ENCODE measurements at places on chromosomes 4 and X. TPM values are rescaled to one million over a fixed set of nuclear protein-coding genes. Genes with fewer than 3 reads are reported as not detected.

GRCh38 chrX:9845578-9845952, 59.3 kb downstream of the SHROOM2 start:
- no peak for DNase-seq

DNA sequence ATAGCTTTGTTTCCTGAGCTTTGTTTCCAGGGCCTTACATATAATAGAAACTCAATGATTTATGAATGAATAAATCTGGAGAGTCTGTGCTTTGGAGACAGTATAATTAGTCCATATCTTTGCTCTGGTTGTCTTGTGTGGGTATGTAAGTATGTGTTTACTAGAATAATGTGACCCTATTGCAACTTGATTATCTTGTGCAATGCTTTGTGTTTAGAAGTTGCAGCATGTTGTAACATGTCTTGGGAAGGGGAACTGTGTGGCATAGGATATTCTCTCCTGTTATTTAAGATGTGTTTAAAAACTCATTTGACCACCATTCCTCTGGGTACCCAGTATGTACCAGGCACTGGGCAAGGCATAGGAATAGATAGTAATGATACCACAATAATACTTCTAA, 6.1 kb downstream of the SPATA18 start:
- DNase-seq: no peak

DNA sequence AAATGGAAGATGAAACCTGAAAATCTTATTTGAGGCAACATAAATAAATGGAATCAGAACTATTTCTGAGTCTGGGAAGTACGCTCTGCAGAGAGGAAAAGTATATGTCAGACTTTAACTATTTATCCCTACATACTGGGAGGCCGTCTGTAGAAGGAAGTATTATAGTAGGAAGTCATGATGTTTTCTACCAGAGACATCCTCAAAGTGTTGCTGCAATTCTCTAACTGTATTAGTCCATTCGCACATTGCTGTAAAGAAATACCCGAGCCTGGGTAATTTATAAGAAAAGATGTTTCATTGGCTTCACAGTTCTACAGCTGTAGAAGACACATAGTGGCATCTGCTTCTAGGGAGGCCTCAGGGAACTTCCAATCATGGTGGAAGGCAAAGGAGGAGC, 88.7 kb upstream of the TBL1X start:
- no peak for DNase-seq

DNA sequence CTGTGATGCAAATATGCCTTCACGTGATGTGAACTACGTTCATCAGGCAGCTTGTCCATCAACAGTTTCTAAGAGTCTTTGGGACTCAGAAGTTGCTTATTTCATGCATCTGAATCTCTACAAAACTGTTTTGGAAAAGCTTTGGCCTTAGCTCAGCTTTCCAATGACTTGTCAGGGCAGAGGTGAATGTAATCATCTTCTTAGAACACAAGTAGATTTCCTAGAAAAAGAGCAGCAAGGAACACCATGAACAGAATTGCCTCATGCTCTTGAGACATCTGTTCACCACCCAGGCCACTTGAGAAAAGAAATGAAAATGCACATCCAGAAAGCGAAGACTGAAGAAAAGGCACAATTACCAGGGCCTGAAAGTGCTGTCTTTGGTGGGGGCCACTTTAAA, 105.8 kb upstream of the PDHA1 start:
- DNase-seq: no peak

DNA sequence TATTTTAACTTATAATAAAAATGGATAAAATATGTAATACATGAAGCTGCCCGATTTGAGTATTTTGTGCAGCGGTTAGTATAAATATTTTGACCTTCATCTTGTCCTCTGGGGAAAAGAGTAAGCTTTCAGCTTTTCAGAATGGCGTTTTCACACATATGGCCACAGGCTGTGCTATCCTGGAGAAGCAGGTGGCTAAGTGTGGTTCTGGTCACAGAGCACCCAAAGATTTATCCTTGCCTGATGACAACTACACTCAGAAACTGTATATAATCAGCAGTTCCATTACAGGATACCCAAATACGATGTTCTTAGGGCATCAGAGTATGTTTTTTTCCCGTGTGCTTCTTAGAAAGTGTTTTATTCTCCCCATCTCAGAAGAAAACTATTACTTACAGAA, 42.3 kb upstream of the ANK2 start:
- no peak for DNase-seq

DNA sequence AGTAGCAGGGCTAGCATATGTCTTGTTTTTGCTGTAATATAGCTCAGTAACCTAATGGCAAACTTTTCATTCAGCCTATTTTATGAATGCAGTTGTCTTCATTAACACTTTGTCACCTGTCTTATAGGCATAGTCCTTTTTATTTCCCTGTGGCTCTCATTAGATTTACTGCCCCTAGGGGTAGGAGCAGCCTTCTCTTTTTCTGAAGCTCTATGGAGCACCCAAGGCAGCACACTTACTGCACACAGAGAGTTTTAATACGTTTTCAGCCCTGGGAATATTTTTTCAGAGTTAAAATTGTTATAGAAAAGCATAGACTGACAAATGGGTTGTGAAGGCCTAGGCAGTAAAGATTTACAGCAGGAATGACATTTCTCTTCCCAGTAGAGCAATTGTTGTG, 406.8 kb downstream of the TMA16 start:
- DNase-seq: no peak

DNA sequence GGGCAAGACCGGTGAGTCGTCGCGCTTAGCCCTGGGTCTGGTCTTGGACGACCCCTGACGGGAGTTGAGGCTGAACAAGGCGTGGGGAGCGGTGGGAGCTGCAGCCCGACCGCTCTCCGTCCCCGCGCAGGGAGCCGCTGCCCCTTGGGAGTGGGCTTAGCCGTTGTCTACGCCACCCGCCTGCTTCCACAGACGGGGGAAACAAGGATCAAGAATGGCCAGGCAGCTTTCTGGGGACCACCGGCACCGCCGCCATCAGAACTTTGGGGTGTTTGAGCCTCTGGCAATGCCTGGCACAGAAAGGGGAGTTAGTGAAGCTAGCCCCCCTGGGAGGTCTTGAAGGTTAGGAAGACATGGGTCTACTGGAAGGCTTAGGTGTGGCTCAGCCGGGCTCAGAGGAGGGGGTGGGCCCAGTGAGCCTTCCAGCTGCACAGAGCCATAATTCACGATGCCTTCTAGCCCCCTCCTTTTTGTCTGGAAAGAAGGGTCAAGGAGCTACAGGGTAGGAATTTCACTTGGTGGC, 583 bp downstream of the RASL11B start:
- no peak for DNase-seq

- peak; percentile 84 for DNase-seq
Observed at GRCh38 chr4:88158489-88159228, at the start of gene ABCG2. Gene ABCG2 (minus strand): TSS chr4:88158639. CDS start chr4:88139995, 18,644 bp downstream.

DNA sequence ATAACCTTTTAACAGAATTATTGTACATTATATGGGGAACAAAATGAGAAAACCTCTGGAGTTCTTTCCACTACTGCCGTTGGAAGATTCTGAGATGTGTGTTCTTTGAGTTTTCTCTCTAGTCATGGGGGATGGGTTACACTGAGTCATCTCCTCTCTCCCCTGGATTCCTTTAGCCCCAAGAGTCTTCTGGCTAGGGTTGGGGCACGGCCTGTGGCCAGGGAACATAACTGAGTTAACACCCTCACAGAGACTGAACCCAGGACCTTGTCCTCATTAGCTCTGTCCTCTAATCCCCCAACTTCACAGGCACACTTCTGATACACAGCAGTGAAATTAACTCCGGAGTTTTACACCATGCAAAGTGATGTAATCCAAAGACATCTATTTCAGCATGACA, 142.3 kb upstream of the F9 start:
- DNase-seq: no peak

FAM133A gene
- total RNA-seq: not detected

SLC16A2 gene
- 8.1 TPM for total RNA-seq

CD99 gene
- total RNA-seq: 242 TPM

SYTL5 gene
- 0.46 TPM for total RNA-seq

TMEM150C gene
- 5.9 TPM for total RNA-seq

TRIM61 gene
- 1.2 TPM for total RNA-seq

ARHGEF38 gene
- 15.5 TPM for total RNA-seq

THAP9 gene
- 3.8 TPM for total RNA-seq

ASB5 gene
- total RNA-seq: not detected

PDGFC gene
- total RNA-seq: 31.3 TPM

RTL3 gene
- not detected for total RNA-seq

HPRT1 gene
- 15.2 TPM for total RNA-seq

Data from upper lobe of right lung (tissue), 1 donor.